Tibial nerve (tissue), 4 donors: ENCODE measurements at places on chromosomes 6 and 20.

DNA sequence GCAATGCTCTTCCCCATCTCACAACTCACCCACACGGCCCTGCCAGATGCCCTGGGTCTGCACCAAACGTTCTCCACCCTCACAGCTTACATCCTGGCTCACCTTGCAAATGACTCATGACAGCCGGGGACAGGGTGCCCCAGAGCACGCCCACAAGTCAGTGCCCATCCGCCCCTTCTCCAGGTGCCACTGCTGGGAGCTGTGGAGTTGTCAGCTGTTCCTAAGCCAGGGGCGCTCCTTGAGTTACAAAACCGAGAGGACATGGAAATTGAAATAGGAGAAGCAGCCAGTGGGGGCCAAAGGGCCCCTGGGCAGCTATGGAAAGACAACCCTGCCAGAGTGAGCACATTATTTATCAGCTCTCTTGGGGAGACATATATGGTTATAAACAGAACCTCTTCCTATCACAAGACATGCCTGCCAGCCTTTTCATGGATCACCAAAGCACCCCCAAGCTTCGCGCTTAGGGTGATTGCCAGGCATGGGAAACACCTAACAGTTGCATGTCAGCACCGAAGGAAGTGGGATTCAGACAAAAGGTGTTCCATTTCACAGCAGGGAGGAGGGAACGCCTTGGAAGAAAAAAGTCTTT is 236.8 kb downstream of the LY86 start:
- H3K27me3 ChIP-seq, result no peaks in the 10 kb centered on the region
- no peak overlapping the region for H3K4me3 ChIP-seq
- no peak for DNase-seq
- no peak overlapping the region for H3K27ac ChIP-seq
- no peaks in the 10 kb centered on the region for H3K36me3 ChIP-seq
- H3K4me1 ChIP-seq, result peaks cover 6% of the 10 kb centered on the region

GRCh38 chr6:3926150-3926482 is 76.9 kb downstream of the FAM50B start:
- no peaks in the 10 kb centered on the region for H3K36me3 ChIP-seq
- H3K4me3 ChIP-seq, result no peak overlapping the region
- no peak for DNase-seq
- H3K27me3 ChIP-seq, result no peaks in the 10 kb centered on the region

DNA sequence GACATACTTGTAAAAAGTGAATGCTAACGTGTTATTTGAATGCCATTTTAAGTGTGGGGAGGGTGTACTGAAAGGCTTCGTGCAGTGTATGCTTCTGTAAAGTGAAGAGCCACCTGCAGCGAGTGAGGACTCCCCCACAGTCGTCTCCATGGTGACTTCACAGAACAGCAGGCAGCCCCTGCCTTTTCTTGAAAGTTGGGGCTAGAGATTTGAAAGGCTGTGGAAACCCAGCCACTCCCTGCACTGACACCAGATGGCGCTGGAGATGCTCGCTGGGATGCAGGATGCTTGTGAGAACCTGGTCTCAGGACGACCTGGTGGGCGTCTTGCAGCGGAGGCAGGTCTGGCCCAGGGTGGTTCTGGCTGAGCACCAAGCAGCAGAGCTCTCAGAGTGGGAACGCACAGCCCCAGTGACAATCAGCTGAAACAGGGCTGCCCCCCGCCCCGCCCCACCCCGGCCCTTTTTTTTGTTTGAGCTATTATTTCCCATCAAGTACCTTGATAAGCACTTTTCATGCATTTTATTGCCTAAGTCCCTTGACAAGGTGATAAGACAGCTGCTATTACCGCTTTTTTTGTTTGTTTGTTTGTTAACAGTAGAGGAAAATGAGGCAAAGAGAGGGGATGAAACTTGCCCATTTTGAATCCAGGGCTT is 150.3 kb downstream of the SYCP2 start:
- no peak overlapping the region for H3K4me3 ChIP-seq
- no peaks in the 10 kb centered on the region for H3K27me3 ChIP-seq
- no peak overlapping the region for H3K27ac ChIP-seq

GRCh38 chr20:20368418-20369249 is 730 bp downstream of the INSM1 start:
- DNase-seq, result no peak
- H3K4me1 ChIP-seq, result peaks cover 11% of the 10 kb centered on the region
- H3K4me3 ChIP-seq, result peak overlapping the region; percentile 27
- peaks cover 3% of the 10 kb centered on the region for H3K27me3 ChIP-seq

DNA sequence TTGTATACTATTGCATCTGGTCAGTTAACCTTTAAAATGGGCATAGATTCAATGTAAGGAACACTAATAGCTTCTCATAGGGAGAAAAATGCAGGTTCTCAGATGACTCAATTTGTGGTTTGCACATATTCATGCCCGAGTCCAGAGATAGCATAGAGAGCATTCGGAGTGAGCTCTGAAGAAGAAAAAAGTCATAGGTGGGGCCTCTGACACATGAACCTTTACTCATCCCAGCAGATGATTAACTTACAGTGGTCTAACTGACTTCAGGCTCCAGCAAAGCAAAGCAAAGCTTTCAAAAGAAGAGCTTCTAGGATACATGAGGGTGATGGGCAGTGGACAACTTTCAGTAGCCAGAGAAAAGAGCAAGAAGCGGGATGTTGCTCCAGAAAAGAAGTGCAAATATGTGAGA is 55.3 kb upstream of the BTN3A2 start:
- no peak for DNase-seq
- peaks cover 24% of the 10 kb centered on the region for H3K4me1 ChIP-seq
- no peak overlapping the region for H3K27ac ChIP-seq
- H3K4me3 ChIP-seq, result no peak overlapping the region

- H3K27me3 ChIP-seq, result no peaks in the 10 kb centered on the region
- H3K4me1 ChIP-seq, result peaks cover 7% of the 10 kb centered on the region
- peak overlapping the region; percentile 33 for H3K27ac ChIP-seq
- no peak for DNase-seq
- no peak overlapping the region for H3K4me3 ChIP-seq
- H3K36me3 ChIP-seq, result no peaks in the 10 kb centered on the region
These were observed 67.5 kb downstream of the RTN4IP1 start for GRCh38 chr6:106561686-106562405.

GRCh38 chr6:33737267-33738026 is 9.3 kb downstream of the IP6K3 start:
- H3K36me3 ChIP-seq, result no peaks in the 10 kb centered on the region
- H3K4me3 ChIP-seq, result no peak overlapping the region
- DNase-seq, result no peak
- no peak overlapping the region for H3K27ac ChIP-seq

GRCh38 chr6:170147056-170147787 is 143.7 kb downstream of the DLL1 start:
- no peak overlapping the region for H3K27ac ChIP-seq
- peaks cover 28% of the 10 kb centered on the region for H3K27me3 ChIP-seq
- H3K4me3 ChIP-seq, result no peak overlapping the region
- H3K36me3 ChIP-seq, result no peaks in the 10 kb centered on the region

- H3K4me3 ChIP-seq, result no peak overlapping the region
- H3K27me3 ChIP-seq, result no peaks in the 10 kb centered on the region
- no peaks in the 10 kb centered on the region for H3K36me3 ChIP-seq
- DNase-seq, result no peak
- H3K27ac ChIP-seq, result no peak overlapping the region
- H3K4me1 ChIP-seq, result no peaks in the 10 kb centered on the region
These were observed 45.6 kb upstream of the AKIRIN2 start for GRCh38 chr6:87747646-87748045.

DNA sequence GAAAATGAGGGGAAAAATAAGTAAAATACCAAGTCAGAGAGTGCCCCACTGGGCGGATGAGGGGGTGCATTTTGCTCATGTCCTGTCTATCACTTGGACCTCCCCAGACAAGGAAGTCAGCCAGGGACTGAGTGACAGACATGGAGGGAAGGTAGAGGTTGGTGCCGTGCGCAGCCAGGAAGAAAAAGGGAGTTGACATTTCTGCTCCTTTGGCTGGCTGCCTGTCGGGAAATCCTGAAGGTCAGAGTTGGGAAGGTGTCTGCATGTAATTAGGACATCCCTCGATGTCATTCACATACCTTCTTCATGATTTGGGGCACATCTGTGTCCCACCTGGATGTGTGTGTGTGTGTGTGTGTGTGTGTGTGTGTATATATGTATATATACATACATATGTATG is 8.9 kb downstream of the GUCA1A start:
- H3K36me3 ChIP-seq, result no peaks in the 10 kb centered on the region
- H3K4me3 ChIP-seq, result no peak overlapping the region
- H3K4me1 ChIP-seq, result no peaks in the 10 kb centered on the region
- H3K27ac ChIP-seq, result no peak overlapping the region
- peaks cover 18% of the 10 kb centered on the region for H3K27me3 ChIP-seq

GRCh38 chr20:24146231-24146634 is 157.7 kb upstream of the GGTLC1 start:
- H3K4me3 ChIP-seq, result no peak overlapping the region
- H3K27ac ChIP-seq, result no peak overlapping the region
- H3K4me1 ChIP-seq, result no peaks in the 10 kb centered on the region
- H3K36me3 ChIP-seq, result no peaks in the 10 kb centered on the region

DNA sequence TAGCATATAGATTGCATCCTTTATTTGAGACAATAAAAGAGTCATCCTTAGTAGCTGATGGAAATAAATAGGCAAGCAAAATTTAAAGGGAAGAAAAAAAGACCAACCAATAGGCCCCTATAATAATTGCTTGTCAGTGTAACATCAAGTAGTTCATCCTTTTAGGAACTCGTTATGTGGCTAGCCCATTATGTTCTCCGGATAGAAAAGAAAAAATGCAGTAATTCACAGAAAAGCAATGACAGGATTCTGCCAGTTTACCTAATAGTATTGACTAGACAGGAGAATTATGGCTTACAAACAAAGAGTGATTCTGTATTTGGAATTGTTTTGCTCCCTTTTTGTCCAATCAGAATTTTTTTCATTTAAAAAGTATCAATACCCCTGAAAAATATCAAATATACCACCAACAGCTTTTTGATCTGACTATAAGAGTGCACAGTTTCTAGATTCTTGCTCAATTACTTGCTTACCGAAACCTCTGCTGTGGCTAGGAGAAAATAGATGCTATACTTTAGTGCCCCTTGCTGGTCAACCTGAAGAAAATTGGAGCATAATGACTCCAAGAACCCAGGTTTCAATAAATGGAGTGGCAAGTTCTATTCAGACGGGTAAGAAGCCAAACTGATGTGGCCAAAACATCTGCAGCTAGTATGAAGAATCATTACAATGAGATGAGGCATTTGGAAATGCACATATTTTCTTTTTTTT is 91.5 kb upstream of the SASH1 start:
- peaks cover 4% of the 10 kb centered on the region for H3K4me1 ChIP-seq
- H3K4me3 ChIP-seq, result no peak overlapping the region
- no peak overlapping the region for H3K27ac ChIP-seq
- DNase-seq, result no peak

GRCh38 chr6:40389254-40389653 is 197.9 kb downstream of the LRFN2 start:
- no peak overlapping the region for H3K4me3 ChIP-seq
- no peaks in the 10 kb centered on the region for H3K27me3 ChIP-seq
- H3K4me1 ChIP-seq, result no peaks in the 10 kb centered on the region
- no peak for DNase-seq
- H3K36me3 ChIP-seq, result no peaks in the 10 kb centered on the region

GRCh38 chr20:36092398-36093024 is 62.0 kb upstream of the EPB41L1 start:
- no peak for DNase-seq
- H3K4me3 ChIP-seq, result peak overlapping the region; percentile 70
- no peaks in the 10 kb centered on the region for H3K36me3 ChIP-seq
- peak overlapping the region; percentile 50 for H3K27ac ChIP-seq

- no peaks in the 10 kb centered on the region for H3K36me3 ChIP-seq
- no peaks in the 10 kb centered on the region for H3K27me3 ChIP-seq
- no peak overlapping the region for H3K4me3 ChIP-seq
- H3K4me1 ChIP-seq, result peaks cover 3% of the 10 kb centered on the region
- no peak overlapping the region for H3K27ac ChIP-seq
- no peak for DNase-seq
These were observed 31.1 kb downstream of the SERPINB6 start for GRCh38 chr6:2940010-2940850.

GRCh38 chr20:19775353-19776253 is 17.5 kb downstream of the RIN2 start:
- no peak overlapping the region for H3K27ac ChIP-seq
- no peak overlapping the region for H3K4me3 ChIP-seq
- no peak for DNase-seq
- H3K4me1 ChIP-seq, result peaks cover 64% of the 10 kb centered on the region
- H3K36me3 ChIP-seq, result no peaks in the 10 kb centered on the region

DNA sequence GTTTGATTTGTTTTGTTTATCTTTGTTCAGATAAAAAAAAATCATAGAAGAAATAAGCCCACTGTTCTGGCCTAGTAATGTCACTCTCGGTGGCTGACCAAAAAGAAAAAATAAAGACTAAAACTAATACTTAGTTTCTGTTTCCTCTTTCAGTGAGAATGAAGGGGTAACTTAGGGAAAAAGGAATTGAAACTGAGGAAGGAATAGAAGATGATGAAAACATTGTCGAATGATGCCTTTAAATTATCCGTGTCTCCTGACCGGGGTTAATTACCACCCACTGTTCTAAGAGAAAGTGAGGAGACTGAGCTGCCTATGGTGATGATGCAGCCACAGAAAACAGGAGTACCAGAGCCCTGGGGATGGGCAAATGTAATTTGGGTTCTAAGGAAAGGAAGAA is 73.1 kb downstream of the PTCHD4 start:
- no peak overlapping the region for H3K27ac ChIP-seq
- H3K36me3 ChIP-seq, result no peaks in the 10 kb centered on the region
- no peak overlapping the region for H3K4me3 ChIP-seq
- H3K27me3 ChIP-seq, result no peaks in the 10 kb centered on the region
- no peak for DNase-seq

DNA sequence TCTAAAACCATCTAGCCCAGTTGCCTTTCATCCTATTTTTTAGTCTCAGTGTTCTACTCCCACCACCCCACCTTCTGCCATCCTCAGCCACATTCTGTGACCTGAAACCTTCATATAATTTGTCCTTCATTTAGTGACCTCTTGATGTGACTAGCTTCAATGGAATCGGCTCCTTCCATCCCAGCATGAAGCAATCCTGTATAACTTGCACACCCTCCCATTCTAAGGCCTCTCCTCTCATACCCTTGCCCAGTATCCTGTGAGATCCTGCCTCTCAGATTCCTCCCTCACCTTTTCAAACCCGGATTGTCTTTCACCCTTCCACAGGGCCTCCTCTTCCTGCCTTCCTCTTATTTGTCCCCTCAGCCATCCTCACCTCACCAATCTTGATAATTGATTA is 3.1 kb downstream of the ZNF76 start:
- peaks cover 5% of the 10 kb centered on the region for H3K4me1 ChIP-seq
- no peaks in the 10 kb centered on the region for H3K27me3 ChIP-seq
- H3K27ac ChIP-seq, result peak overlapping the region; percentile 16
- no peak overlapping the region for H3K4me3 ChIP-seq
- H3K36me3 ChIP-seq, result no peaks in the 10 kb centered on the region
- no peak for DNase-seq

GRCh38 chr6:89360415-89360999 is 8.0 kb upstream of the UBE2J1 start:
- no peak overlapping the region for H3K27ac ChIP-seq
- no peaks in the 10 kb centered on the region for H3K36me3 ChIP-seq
- no peaks in the 10 kb centered on the region for H3K4me1 ChIP-seq
- no peak for DNase-seq
- no peak overlapping the region for H3K4me3 ChIP-seq
- H3K27me3 ChIP-seq, result no peaks in the 10 kb centered on the region
